ENCODE measurements at places on chromosomes 2 and 18.
A peak's percentile ranks its signal among the peaks of the same experiment; 100 is the strongest.

DNA sequence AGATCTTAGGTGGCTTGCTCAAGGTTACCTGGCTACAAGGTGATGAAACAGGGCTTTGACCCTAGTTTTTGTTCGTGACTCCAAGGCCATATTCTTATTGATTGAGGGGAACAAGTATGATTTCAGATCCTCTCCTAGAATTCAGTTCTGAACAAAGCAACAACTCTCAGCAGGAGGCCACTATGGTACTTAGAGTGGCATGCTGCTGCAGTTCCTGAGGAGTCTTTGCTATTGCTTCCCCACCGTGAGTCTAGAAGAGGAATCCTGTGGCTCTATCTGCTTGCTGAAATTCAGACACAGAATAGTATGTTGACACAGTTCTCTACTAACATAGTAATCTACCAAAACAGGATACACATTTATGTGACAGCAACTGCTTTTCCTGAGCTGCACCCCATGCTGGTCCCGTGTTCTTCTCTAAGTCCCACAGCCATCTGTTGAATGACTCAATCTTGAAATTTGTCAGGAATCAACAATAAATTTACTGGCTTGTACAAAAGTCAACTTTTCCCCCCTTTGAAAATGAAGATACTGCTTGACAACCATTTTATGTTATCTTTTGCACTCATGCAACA, 4.1 kb downstream of the TGFBRAP1 start:
- peak; percentile 57 for DNase-seq

DNA sequence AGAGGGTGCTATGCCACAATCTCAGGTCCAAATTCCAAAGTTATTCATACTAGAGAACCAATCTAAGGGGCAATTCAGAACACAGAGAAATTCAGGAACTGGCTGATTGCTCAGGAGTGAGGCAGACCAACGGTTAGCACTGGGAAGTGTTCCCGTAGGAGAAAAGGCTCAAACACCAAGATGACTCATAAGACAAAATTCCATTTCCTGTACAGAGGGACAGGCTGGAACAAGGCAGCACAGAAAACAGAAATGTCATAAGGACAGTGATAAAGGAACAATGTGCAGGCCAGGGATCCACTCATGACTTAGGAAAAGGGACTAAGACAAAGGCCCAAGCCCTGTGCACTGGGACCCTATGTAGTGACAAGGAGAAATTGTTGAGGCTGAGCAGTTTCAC, 54.2 kb downstream of the PDE1A start:
- peak; percentile 28 for DNase-seq

- no peak for DNase-seq
Observed at GRCh38 chr2:98736464-98736889, 5.5 kb upstream of the MGAT4A start.

DNA sequence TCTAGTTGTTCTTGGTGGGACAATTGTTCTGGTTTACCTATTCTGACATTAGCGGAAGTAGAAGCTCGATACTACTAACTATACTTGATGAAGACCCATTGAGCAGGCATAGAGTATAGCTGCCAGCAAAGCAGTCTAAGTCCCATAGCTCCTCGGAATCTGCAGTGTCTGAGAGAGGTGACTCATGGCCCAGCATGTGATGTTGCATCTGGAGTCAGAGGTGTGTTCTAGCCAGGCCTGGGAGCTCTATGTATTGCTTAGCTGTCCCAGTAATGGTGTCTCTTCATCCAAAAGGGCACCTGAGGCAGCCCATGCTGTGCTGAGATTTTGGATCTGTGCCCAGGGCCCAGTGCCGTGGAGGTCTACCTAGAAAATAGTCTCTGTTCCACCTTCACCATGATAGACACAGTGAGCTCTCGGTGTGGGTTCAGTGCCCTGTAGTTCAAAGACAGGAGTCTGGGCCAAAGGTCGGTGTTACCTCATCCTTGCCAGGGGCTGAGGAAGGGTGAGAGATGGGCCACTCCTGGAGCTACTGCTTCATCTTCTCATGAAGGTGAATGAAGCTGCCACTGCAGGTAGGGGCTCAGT, 47.3 kb downstream of the MEX3C start:
- DNase-seq = peak; percentile 21

GRCh38 chr2:85162746-85163301, 29.6 kb downstream of the TCF7L1 start:
- DNase-seq = peak; percentile 91

- no peak for DNase-seq
Observed at GRCh38 chr2:69517410-69517809, 80.2 kb upstream of the NFU1 start.

DNA sequence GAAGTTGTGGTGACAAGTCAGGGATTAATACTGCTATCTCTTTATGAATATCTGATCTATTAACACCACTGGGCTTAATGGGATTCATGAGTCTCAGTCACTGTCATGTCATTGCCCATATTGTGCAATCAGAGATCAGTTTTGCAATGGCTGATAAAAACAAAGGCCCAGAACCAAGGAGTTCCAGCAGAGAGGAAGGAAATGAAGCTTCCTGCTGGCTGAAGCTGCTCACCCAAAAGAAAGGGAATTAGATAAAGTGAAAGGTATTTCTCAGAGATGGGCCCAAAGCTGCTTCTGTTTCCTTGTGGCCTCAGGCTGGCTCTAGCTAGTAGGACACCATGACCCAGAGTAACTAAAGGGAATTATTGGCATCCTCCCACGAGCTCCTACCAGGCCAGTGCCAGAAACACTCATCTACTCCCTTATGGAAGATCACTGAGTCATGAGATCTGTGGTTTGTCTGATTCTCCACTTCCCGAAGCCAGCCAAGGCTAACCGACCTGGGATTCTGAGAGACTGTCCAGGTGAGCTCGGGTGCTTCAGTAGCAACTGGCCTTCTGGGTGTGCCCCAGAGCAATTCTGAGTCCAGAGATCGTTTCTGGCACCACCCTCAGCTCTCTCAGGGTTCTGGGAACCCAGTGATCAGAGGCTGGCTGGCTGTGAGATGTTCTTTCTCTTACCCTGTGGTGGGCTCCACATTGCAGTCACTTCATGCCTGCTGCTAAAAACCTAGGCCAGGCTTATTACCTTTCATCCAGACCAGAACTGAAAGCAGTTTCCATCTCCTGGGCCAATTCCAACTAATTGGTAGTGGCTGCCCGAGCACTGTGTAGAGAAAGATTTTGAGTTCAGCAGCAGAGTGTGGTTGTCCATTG, 129.5 kb upstream of the PELI1 start:
- peak; percentile 60 for DNase-seq

DNA sequence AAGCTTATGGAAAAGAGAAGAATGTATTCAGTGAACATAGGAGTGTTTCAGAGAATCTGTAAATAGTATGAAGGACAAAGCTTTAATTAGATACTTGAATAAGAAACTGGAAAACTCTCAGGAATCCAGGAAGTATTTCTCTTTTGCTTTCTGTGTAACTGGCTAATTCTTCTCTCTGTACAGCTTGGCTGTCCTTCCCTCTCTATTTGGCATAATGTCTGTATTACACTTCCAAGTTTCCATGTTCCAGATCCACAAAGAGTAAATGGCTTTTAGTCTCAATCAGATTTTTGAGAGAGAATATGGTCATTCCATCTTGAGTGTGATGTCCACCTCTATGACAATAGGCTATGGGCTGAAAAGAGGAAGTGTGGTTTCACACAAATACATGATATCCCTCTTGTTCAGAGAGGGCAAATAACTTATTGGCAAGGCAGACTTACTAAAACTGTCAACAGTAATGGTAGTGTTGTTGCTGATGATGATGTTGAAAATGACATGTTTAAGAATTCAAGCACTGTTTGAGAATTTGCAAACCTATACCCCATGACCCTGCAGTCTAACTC, 129.2 kb upstream of the ERBB4 start:
- no peak for DNase-seq
